ENCODE measurements at places on chromosomes 16 and 17.
A peak's percentile ranks its signal among the peaks of the same experiment; 100 is the strongest.

GRCh38 chr17:2176499-2177169, 121.7 kb downstream of the HIC1 start:
- DNase-seq = no peak

DNA sequence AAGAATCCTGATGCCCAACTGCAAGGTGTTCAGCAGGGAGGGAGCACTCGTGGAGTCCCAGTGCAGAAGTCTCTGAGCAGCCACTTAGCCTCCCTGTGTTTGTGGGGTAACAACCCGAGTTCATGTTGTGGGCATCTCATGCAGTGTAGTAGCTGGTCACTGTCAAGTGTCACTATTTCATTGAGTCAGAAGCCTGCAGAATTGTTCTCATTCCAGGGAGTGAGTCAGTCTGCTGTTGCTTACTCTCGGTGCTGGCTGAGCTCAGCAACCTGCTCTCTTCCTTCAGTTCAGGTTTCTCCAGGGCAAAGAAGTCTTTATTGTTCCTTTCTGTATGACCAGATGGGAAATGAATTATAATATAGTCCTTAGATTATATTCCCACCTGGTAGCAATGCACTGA, 24.1 kb downstream of the HMOX2 start:
- peak; percentile 32 for DNase-seq

DNA sequence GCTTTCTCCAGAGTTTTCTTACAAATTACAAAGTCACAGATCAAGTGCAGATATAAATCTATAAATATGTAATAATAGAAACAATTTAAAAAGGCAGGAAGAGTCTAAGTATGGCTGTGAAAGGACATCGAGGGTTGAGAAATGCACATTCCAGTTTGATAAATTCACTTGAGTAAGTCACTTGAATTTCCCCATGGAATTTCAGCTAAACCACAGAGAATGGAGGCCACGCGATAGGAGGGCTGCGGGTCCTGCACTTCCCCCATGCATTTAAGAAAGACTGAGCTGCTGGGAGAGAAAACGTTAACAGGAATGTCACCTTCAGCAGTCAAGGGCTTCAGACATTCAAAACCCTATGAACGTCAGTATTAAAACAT, 6.1 kb upstream of the MXRA7 start:
- no peak for DNase-seq

DNA sequence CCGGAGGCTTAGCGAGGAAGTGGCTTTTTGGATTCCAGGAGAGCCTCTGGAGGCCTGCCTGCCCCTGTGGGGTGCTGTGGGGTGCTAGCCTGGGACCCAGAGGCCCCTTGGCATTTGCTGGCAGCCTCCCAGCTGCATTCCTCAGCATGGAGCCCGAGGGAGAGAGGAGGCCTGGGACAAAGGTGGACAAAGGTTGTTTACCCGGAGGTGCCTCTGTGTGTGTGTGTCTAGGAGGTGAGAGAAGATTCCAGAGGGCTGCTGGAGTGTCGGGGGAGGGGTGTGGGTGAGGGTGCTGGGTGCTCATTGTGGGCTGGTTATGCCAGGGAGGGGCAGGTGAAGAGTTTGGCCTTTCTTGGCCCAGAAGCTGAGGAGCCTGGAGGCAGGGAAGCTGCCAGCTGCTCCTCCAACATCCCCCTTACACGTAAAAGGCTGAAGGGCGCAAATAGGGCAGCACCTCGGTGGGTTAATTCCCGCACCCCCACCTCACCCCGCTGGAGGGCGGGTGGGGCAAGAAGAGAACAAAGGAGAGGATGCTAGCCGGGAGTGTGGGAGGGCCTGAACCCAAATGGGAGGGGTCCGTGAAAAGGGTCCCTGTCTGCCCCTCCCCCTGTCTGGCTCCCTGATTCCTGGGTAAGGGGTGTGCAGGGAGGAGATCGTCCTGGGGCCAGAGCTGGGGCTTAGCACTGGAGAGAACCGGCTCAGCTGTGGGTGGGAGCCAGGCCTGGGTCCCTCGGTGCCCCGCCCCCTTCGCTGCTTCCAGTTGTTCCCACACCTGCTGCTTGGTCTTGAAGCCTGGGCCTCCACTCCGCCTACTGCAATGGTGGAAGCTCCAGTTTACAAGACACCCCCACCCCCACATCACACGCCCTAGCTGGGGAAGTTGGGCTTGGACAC, 9.9 kb downstream of the HEXIM2 start:
- DNase-seq = peak; percentile 89

GRCh38 chr17:36498155-36498554, 11.7 kb downstream of the ZNHIT3 start:
- DNase-seq = no peak

DNA sequence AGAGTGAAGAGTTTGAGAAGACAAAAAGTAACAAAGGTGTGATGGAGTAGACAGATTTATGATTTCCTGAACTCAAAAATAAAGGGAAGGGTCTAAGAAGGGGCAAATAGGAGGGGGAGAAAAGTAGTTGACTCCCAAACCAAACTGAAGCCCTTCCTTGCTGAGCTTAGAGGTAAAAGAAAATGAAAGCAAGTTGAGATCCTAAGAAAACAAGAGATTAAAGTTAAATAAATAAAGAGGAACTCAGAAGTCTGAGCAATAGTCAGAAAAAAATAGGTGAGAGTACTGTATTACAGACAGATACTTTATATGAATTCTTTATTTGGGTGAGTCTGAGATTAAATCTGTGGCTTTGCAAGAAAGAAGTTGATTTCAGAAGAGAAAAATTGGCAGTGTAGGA, 3.3 kb upstream of the PSMD12 start:
- no peak for DNase-seq

DNA sequence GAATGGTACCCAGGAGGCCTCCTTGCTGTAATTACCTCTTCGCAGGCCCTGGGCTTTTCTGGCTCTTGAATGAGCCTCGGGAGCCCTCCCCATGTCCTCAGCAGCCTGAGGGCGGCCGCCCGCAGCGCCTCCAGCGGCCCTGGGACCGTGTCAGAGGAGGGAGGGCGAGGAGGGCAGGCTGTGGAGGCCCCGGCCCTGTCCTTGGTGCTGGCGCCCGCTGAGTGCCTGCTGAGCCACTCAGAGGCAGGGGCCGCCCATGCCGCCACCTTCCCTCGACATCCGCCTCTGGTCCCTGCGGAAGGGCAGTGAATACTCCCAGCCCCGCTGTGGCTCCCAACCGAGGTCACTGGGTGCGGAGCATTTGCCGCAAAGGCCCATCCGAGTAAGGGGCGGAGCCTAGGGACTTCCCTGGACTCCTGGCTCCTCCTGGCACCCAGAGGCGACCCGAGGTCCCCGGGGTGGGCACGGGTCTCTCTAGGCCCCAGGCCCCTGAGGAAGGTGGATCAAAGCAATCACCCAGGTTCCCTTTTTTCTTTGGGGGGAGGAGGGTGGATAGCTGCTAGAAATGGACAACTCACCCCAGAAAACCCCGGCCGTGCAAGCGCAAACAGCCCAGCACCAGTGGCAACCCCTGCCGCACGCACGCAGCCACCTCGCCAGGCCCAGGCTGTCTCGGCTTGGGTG, 2.8 kb downstream of the RBFOX3 start:
- DNase-seq = peak; percentile 27

GRCh38 chr17:9666461-9667050, 21.2 kb downstream of the USP43 start:
- no peak for DNase-seq

- peak; percentile 46 for DNase-seq
These were observed 601 bp downstream of the JMJD8 start for GRCh38 chr16:683396-684070.

GRCh38 chr16:17380613-17381012, 90.1 kb downstream of the XYLT1 start:
- no peak for DNase-seq
